ENCODE measurements at places on chromosomes 5 and 9. TPM values are rescaled to one million over a fixed set of nuclear protein-coding genes. Genes with fewer than 3 reads are reported as not detected.
A peak's percentile ranks its signal among the peaks of the same experiment; 100 is the strongest.

GRCh38 chr9:111414406-111414805 is 69.8 kb downstream of the ECPAS start:
- DNase-seq: no peak

DNA sequence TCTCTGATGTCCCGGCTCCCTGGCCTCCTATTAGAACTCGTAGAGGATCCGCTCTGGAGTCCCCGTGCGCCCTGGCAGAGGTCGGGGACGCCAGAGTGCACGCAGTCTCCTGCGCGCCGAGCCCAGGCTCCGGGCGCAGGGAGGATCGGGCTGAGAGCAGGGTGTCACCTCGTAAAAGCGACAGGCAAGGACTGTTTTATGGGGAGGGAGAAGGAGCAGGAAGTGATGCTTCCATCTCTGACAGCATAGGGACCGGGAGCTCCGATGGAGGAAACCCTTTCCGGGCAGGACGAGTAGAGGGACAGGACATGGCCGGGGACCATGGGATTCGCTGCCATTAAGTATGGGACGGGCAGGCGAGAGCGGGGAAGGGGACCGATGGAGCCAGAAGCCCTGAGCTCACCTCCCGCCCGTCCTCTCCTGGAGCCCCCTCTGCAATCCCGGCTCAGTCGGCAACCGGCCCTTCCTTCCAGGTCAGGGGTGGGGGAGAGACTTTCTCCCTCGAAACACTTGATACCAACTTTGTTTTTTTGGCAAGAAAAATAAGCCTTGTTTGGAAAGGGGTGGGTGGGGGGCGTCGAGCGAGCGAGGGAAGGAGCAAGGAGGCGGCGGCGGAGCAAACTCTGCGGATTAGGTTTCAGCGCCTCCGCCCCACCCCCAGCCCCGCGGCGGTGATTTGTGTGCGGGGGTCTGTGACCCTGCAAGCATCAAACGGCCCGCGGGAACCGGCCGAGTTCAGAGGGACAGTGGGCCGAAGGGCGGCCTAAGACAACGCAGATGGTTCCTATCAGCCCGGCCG is 12.6 kb downstream of the LMX1B start:
- DNase-seq: no peak

DNA sequence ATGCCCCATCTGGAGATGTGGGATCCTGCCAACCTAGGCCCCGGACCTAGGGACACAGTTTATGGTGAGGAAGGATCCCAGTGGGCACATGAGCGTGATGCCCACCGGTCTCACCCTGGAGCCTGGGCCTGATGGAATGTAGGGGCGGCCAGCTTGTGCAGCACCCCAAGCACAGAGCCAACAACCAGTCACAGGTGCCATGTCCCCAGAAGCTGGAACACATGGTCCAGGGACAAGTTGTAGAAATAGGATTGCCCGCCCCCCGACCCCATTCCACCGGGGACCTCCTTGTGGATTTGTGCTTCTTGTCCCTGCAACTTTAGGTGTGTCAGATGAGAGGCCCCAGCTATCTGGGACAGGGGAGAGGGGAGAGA is 48.9 kb downstream of the C9orf50 start:
- DNase-seq: no peak

- no peak for DNase-seq
Observed at GRCh38 chr5:120507197-120507596, 43.1 kb downstream of the PRR16 start.

- DNase-seq: no peak
Observed at GRCh38 chr5:107381189-107381856, 289.4 kb downstream of the EFNA5 start.

DNA sequence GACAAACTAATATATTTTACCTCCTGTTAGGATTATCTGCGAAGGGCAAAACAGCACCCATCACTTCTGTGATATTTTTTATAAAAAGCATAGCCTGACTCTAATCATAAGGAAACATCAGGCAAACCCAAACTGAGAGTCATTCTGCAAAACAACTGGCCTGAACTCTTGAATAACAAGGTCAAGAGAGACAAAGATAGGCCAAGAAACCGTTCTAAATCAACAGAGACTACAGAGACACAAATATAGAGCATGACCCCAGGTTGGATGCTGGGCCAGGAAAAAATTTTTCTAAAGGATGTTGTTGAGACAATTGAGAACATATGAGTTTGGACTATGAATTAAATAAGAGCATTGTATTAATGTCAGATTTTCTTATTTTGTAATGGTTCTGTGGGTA is 384.9 kb downstream of the NFIB start:
- DNase-seq: no peak

The SMU1 gene
- 15.1 TPM for total RNA-seq

- no peak for DNase-seq
Observed at GRCh38 chr5:137636830-137637714, 98.8 kb downstream of the KLHL3 start.

The DNAJA1 gene
- total RNA-seq: 81.6 TPM

GRCh38 chr5:40666657-40667056 is 13.1 kb upstream of the PTGER4 start:
- DNase-seq: no peak

The NUTM2F gene
- total RNA-seq: not detected

The RHOBTB3 gene
- total RNA-seq: 217 TPM

The FUBP3 gene
- total RNA-seq: 34.1 TPM

- no peak for DNase-seq
Observed at GRCh38 chr9:15354713-15355112, 47.7 kb upstream of the TTC39B start.

DNA sequence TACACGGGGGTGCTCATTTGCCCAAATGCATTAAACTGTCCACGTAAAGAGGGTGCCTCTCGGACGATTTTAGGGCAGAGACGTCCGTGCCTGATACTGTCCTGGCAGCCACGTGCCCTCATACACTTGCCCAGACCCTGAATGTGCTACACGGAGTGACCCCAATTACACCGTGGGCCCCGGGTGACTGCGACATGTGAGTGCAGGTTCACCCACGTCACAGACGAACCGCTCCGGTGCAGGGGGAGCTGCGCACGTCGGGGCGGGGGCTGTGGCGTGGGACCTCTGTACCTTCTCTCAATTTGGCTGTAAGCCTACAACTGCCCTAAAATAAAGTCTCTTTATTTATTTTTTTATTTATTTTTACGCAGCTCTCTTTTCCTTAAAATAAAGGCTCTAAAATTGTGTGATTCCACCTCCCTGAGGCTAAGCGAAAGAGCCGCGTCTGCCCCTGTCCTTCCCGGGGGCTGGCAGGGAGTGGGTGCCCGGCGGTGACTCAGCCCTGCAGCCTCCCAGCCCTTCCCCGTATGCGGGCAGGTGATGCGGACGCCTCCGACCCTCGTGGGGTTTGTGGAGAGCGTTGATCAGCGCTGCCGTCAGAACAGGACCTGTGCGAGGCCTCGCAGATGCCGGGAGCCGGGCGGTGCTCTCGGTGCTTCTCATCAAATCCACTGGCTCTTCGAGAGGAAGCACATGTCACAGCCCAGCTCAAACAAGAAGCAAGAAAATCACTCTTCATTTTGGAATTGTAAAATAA is 9.2 kb upstream of the EGFL7 start:
- no peak for DNase-seq

GRCh38 chr9:138053996-138054752 is 176.6 kb downstream of the CACNA1B start:
- DNase-seq: no peak

GRCh38 chr9:136429683-136430491 is 9.8 kb downstream of the INPP5E start:
- no peak for DNase-seq

DNA sequence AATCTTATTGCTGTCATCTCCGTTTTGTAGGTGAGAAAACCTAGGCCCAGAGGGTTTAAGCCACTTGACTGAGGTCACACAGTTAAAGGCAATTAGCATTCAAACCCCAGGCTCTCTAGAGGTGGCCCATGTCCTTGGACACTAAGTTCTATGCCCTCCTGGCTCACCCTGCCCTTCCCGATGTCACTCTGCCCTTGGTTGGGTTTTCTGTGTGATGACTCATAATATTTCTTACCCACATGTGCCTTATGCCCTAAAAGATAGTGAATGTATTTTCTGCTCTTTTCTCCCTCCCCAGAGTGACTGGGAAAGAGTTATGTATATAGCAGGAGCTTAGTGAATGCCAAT is 174.5 kb upstream of the PITX1 start:
- DNase-seq: no peak

GRCh38 chr5:111869681-111870080 is 112.7 kb upstream of the NREP start:
- no peak for DNase-seq

DNA sequence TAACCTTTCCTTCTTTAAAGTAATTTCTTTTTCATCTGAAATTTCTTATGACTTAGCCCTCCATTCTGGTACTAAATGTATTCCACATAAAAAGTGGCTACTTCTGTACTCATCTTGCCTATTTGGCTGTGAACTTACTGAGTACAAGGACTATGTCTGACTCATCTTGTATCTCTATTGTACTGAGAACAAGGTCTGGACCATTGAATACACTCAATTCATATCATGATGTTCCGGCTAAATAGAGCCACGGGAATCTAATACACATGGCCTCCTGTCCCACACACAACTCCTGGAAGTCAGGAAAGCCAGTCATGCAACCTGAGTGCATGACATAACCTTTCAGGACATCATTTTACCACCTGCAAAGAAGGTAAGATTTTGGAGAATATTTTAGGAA is 203.9 kb downstream of the PLK2 start:
- no peak for DNase-seq

- no peak for DNase-seq
Observed at GRCh38 chr9:27377147-27377807, 80.3 kb upstream of the EQTN start.

DNA sequence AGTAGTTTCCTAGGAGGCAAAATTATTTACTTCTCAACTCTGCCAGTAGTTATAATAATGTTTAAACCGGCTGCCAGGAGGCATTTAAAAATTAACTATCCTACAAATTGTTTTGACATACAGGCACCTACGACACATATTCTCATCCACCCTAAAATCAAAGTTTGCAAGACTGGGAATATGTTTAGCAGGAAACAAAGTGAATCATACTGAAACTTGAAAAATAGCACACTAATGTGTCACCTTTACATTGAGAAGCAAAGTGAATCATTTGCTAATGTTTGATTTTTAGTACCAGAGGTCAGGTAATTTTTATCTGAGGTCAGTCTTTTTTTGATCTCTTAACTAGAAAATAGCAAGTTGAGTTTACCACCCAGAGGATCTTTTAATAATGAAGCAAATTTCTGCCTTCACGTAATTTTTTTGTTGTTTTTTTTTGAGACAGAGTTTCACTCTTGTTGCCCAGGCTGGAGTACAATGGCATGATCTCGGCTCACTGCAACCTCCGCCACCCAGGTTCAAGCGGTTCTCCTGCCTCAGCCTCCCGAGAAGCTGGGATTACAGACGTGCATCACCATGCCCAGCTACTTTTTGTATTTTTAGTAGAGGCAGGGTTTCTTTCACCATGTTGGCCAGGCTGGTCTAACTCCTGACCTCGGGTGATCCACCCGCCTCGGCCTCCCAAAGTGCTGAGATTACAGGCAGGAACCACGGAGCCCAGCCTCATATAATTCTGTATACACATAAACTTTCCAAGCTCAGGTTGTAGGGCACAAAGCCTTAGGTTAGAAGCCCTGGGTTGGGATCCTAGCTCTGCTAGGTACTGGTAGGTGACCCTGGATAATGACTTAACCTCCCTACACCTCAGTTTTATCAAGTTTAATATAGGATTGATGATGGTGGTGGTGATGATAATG is 124.3 kb downstream of the UGCG start:
- DNase-seq: no peak

- DNase-seq: no peak
Observed at GRCh38 chr5:150519560-150519945, 11.6 kb downstream of the NDST1 start.

- DNase-seq: no peak
Observed at GRCh38 chr5:16521521-16522483, 56.2 kb upstream of the ZNF622 start.

The C5orf46 gene
- total RNA-seq: not detected

The RANBP3L gene
- total RNA-seq: 3.3 TPM

DNA sequence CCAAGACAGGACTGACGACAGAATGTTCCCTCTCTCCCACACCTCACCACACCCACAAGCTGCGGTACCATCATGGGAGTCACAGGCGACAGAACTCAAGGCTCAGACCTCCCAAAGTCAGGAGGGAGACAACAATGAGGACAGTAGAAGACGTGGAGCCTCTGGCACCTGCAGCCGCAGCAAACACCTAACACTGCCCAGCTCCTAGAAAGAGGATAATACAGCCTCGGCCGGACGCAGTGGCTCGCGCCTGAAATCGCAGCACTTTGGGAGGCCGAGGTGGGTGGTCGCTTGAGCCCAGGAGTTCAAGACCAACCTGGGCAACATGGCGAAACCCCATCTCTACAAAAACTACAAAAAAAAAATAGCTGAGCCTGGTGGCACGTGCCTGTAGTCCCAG is 13.2 kb upstream of the PRDM12 start:
- no peak for DNase-seq

GRCh38 chr5:55546947-55547346 is 12.2 kb upstream of the PLPP1 start:
- no peak for DNase-seq

DNA sequence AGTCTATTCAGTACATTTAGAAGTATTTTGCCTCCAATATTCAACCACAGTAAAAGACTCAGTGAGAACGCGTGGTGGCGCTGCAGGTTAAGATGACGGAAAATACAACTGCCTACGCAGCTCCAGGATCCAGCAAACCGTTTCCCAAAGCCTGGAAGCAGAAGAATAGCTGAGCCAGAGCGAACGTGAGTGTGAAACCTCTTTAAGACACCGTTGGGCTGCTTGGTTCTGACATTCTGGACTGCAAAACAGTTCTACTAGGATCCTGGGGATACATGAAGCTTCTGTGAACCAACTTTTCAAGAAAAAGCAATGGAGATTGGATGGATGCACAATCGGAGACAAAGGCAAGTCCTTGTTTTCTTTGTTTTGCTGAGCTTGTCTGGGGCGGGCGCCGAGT is at the start of gene PCDHB16:
PCDHB16 (plus strand) TSS at position 140 of the 400 bp plus-strand sequence; CDS start at position 313, 173 bp downstream.
- peak; percentile 43 for DNase-seq

Data from tibial nerve (tissue), 4 donors.